ENCODE measurements at places on chromosomes 16 and 17. TPM values are rescaled to one million over a fixed set of nuclear protein-coding genes. Genes with fewer than 3 reads are reported as not detected.

Gene ST6GALNAC1
- 0.77 TPM for total RNA-seq

Gene RAB11FIP3
- total RNA-seq: 81.5 TPM

Gene SPATA22
- not detected for total RNA-seq

Gene HS3ST3A1
- total RNA-seq: 1.1 TPM

Gene SEPTIN1
- 1.6 TPM for total RNA-seq

Gene WNT9B
- total RNA-seq: 0.26 TPM

DNA sequence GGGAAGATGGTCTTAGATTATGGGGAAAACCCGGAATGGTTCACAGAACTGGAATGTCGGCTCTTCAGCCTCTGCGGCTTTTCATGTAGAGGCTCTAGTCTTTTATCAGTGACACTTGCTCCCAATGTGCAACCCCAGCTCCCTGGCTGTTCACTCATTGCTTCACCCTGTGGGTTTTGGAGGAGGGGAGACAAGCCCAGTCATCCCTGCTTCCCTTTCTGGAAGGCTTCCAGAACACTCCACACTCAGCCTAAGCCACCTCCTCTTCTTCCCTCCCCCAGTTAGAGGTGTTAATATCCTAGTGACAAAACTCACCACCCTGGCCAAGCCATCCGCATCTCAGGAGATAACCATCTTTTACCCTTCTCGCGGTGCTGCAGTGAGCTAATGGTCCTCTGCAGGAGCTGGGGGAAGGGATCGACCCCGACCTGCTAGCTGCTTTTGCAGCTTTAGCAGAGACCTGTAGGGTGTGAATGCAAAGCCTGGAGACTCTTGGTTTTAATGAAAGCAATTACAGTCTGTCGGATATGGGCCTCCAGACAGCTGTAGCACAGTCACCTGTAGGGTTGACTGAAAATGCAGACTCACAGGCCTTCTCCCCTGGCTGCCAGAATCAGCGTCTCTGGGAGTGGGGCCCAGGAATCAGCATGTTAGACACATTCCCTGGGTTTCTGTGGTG lies 24.3 kb upstream of the LASP1NB start:
- H3K27me3 ChIP-seq: peaks cover 7% of the 10 kb centered on the region
- peaks cover 16% of the 10 kb centered on the region for H3K36me3 ChIP-seq
- H3K4me1 ChIP-seq: peaks cover 26% of the 10 kb centered on the region
- no peak overlapping the region for H3K4me3 ChIP-seq
- H3K27ac ChIP-seq: peak overlapping the region; percentile 11

GRCh38 chr17:2064520-2064971 lies 9.6 kb downstream of the HIC1 start:
- peaks cover 68% of the 10 kb centered on the region for H3K4me1 ChIP-seq
- peaks cover 25% of the 10 kb centered on the region for H3K27me3 ChIP-seq
- H3K36me3 ChIP-seq: peaks cover 36% of the 10 kb centered on the region
- H3K27ac ChIP-seq: peak overlapping the region; percentile 79

- no peak overlapping the region for H3K27ac ChIP-seq
- peaks cover 18% of the 10 kb centered on the region for H3K4me1 ChIP-seq
- DNase-seq: no peak
- H3K4me3 ChIP-seq: no peak overlapping the region
- H3K27me3 ChIP-seq: peaks cover 13% of the 10 kb centered on the region
These were observed 3.8 kb downstream of the TRIM47 start for GRCh38 chr17:75874323-75875181.

- no peak for DNase-seq
- no peaks in the 10 kb centered on the region for H3K4me1 ChIP-seq
- H3K27me3 ChIP-seq: no peaks in the 10 kb centered on the region
These were observed 81.7 kb upstream of the SDK2 start for GRCh38 chr17:73725794-73726515.

DNA sequence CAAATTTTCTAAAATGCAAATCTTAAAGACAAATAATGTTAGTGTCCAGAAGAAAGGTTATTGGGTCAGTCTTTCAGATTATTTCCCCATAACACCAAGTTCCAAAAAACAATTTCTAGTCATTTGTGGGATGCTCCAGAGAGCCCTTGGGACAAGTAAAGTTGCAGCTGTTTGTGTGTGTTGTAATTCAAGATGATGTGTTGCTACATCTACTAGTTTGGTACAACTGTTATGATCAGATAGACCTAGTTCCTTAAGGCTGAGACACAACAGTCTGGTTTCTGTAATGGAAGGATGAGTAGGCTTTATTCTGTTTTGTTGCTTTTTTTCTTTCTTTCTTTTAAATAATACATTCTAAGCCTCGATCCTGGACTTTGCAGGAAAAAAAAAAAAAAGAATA lies 41.9 kb downstream of the PIGL start:
- H3K4me3 ChIP-seq: no peak overlapping the region
- peaks cover 6% of the 10 kb centered on the region for H3K36me3 ChIP-seq
- no peak overlapping the region for H3K27ac ChIP-seq

GRCh38 chr17:2049333-2050299 lies 5.3 kb upstream of the HIC1 start:
- peaks cover 12% of the 10 kb centered on the region for H3K4me1 ChIP-seq
- peak overlapping the region; percentile 89 for H3K4me3 ChIP-seq
- peaks cover 22% of the 10 kb centered on the region for H3K27me3 ChIP-seq
- H3K27ac ChIP-seq: peak overlapping the region; percentile 64

- DNase-seq: no peak
- H3K27ac ChIP-seq: no peak overlapping the region
These were observed 4.8 kb downstream of the LHX1 start for GRCh38 chr17:36942019-36942599.

- H3K4me3 ChIP-seq: no peak overlapping the region
- H3K36me3 ChIP-seq: no peaks in the 10 kb centered on the region
- H3K4me1 ChIP-seq: peaks cover 10% of the 10 kb centered on the region
- peaks cover 2% of the 10 kb centered on the region for H3K27me3 ChIP-seq
- DNase-seq: no peak
These were observed 41.2 kb downstream of the CACNG3 start for GRCh38 chr16:24297375-24297774.

DNA sequence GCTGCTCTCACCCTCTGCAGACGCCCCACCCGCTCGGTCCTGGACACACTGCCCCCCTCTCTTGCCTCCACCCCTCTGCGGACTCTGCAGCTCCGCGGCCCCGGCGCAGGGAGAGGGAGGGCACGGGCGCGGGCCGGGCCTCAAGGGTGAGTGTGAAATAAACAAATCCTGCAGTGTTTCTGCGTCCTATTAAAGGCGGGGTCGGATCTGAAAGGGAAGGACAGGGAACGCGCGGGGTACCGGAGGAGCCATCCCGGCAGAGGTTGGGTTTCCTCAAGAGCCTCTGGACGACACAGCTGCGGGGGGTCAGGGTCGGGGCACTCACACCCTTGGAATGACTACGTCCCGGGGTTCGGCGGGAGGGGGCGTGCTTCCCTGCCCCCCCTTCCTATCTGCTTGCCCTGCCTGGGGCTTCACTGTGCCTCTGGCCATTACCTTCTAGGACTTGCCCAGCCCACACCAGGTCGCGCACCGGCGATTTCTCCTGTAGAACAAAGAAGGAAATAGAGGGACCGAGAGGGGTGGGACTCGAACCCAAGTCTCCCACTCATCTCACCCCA lies 466 bp upstream of the HSF4 start:
- peaks cover 4% of the 10 kb centered on the region for H3K4me1 ChIP-seq
- no peak overlapping the region for H3K27ac ChIP-seq
- DNase-seq: no peak
- peaks cover 34% of the 10 kb centered on the region for H3K27me3 ChIP-seq

DNA sequence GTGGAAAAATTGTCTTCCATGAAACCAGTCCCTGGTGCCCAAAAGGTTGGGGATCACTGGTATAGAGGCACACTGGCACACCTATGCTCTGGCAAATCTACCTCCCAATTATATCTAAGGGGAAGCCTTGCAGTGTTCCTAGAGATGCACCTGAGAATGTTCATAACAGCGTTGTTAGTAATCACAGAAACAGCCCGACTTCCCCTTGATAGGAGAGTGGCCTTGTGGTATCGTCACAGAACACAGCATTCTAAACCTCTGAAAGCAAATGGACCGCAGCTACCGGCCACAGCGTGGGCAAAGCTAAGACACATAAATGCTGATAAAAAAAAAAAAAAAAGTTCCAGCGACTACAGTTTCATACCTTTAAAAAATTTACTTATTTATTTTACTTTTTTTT lies 39.1 kb upstream of the ADGRG1 start:
- no peak overlapping the region for H3K4me3 ChIP-seq
- peaks cover 9% of the 10 kb centered on the region for H3K4me1 ChIP-seq
- H3K27me3 ChIP-seq: peaks cover 3% of the 10 kb centered on the region
- H3K36me3 ChIP-seq: no peaks in the 10 kb centered on the region
- DNase-seq: no peak
- H3K27ac ChIP-seq: no peak overlapping the region

GRCh38 chr17:64634218-64634617 lies 27.9 kb downstream of the SMURF2 start:
- no peak overlapping the region for H3K4me3 ChIP-seq
- H3K4me1 ChIP-seq: peaks cover 29% of the 10 kb centered on the region
- no peak overlapping the region for H3K27ac ChIP-seq
- DNase-seq: no peak
- H3K36me3 ChIP-seq: no peaks in the 10 kb centered on the region

Measured in endothelial cell (in vitro differentiated cells).